Hepatocyte (in vitro differentiated cells): ENCODE measurements at places on chromosomes 16 and 17. TPM values are rescaled to one million over a fixed set of nuclear protein-coding genes. Genes with fewer than 3 reads are reported as not detected.
A peak's percentile ranks its signal among the peaks of the same experiment; 100 is the strongest.

KRT24 gene
- total RNA-seq: 0.92 and 1.5 TPM in 2 replicates

DNA sequence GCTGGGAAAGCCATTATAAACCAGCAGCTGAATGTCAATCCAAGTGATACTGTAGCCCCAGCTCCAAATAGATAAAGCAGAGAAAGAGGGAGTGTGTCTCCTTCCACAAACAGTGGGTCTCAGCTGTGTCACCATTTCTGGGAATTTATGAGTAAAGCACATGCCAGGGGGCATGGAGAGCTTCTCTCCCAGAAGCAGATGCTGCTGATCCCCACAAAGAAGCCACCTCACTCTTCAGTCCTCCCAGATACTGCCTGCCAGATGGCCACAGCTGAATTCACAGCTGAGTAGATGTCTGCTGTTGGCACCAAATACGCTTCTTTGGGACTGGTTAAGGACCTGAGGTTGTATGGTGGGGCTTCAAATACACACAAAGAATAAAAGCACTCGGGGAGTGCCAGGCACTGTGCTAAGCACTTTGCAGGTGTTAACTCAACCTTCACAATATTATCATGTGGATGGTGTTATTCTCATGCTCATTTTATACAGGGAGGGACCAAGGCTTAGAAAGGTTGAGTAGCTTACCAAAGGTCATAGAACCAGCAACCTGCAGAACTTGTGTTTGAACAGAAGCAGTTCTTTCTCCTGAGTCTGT, 298.3 kb downstream of the CDH11 start:
- no peaks in the 10 kb centered on the region for H3K36me3 ChIP-seq
- H3K27me3 ChIP-seq: no peaks in the 10 kb centered on the region

DNA sequence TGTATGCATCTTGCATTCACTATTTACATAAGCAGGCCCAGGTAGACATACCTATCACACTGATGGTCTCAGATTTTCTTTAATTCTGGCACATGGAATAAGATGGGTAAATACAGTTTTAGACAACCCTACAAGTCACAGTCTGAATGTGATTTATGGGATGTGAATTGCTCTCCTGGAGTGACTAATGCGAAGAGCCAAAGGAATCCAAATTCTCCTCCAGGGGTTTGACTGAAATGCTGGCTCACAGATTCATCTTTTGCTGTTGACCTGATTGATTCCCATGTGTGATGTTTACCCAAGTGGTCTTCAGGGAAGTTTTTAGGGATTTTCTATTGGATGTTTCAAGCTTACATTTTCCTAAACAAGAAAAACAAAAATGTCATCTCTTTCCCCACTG, 277.9 kb upstream of the MON1B start:
- no peaks in the 10 kb centered on the region for H3K36me3 ChIP-seq
- H3K27me3 ChIP-seq: no peaks in the 10 kb centered on the region
- H3K4me1 ChIP-seq: no peaks in the 10 kb centered on the region

GRCh38 chr17:50660042-50660886, 25.6 kb downstream of the ABCC3 start:
- H3K4me3 ChIP-seq: no peak overlapping the region
- H3K27ac ChIP-seq: peak overlapping the region; percentile 81
- DNase-seq: no peak
- H3K36me3 ChIP-seq: no peaks in the 10 kb centered on the region

ABI3 gene
- total RNA-seq: 0.13 and 0.52 TPM in 2 replicates
